ENCODE measurements at places on chromosomes 6 and 20.

- DNase-seq: peak; percentile 63
Observed at GRCh38 chr6:17269840-17270239, 11.3 kb upstream of the RBM24 start.

- peak; percentile 60 for DNase-seq
Observed at GRCh38 chr20:325889-326644, 715 bp downstream of the SOX12 start.

DNA sequence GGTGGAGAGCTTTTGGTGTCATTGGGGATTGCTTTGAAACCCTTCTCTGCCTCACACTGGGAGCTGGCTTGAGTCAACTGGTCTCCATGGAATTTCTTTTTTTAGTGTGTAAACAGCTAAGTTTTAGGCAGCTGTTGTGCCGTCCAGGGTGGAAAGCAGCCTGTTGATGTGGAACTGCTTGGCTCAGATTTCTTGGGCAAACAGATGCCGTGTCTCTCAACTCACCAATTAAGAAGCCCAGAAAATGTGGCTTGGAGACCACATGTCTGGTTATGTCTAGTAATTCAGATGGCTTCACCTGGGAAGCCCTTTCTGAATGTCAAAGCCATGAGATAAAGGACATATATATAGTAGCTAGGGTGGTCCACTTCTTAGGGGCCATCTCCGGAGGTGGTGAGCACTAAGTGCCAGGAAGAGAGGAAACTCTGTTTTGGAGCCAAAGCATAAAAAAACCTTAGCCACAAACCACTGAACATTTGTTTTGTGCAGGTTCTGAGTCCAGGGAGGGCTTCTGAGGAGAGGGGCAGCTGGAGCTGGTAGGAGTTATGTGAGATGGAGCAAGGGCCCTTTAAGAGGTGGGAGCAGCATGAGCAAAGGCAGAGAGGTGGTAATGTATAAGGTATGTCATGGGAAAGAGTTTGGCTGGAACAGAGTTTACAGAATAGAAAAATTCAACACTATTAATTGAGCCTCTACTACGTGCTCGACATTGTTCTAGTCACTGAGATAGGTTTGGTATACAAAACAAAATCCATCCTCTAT is 31.2 kb downstream of the SRSF3 start:
- peak; percentile 89 for DNase-seq

GRCh38 chr6:149782337-149782736 is 32.8 kb downstream of the PCMT1 start:
- DNase-seq: no peak

DNA sequence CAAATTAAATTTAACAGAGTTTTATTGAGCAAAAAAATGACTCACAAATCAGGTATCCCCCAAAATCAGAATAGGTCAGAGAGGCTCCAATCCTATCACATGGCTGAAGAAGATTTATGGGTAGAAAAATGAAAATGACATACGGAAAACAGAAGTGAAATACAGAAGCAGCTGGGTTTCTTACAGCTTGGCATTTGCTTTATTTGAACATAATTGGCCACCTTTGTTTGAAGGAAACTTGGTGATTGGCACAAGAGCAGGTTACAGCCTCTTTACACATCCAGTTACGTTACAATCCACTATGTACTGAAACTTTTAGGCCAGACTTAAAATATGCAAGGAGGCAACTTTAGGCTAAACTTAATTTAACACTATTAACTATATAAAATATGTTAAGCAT is 11.7 kb upstream of the TREM2 start:
- no peak for DNase-seq

DNA sequence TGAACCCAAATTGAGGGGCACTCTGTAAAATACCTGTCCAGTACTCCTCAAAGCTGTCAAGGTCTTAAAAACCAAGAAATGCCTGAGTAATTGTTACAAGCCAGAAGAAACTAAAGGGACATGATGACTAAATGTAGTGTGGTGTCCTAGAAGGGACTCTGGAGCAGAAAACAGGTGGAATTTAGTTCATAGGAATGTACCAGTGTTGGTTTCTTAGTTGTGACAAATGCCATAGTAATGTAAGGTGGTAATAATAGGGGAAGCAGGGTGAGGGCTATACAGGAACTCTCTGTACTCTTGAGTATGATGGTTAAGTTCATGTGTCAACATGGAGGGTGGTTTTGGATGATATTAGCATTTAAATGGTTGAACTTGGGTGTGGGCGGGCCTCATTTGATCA is 92.3 kb downstream of the CNBD2 start:
- no peak for DNase-seq

- DNase-seq: no peak
Observed at GRCh38 chr6:118319894-118320649, 228.0 kb upstream of the PLN start.

GRCh38 chr6:125784365-125784764 is 6.4 kb upstream of the NCOA7 start:
- DNase-seq: peak; percentile 25

DNA sequence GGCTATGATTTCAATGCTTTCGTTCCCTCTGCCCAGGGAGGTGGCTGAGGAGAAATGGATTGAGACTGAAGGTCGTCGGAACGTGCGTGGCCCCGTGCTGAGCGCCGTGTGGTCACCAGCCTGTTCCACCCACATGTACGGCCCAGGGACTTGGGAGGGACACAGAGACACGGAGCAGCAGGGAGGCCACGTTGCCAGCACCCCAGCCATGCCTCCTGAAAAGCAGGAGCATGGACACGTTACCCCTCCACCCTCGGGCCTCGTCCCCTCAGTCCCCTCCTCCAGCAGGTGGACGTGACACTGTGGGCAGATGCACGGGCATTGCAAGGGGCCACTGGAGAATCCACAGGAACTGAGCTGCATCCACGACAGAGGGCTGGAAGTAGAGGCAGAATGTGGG is 133.1 kb upstream of the CST7 start:
- DNase-seq: no peak
